ENCODE measurements at places on chromosomes 2 and 18.

DNA sequence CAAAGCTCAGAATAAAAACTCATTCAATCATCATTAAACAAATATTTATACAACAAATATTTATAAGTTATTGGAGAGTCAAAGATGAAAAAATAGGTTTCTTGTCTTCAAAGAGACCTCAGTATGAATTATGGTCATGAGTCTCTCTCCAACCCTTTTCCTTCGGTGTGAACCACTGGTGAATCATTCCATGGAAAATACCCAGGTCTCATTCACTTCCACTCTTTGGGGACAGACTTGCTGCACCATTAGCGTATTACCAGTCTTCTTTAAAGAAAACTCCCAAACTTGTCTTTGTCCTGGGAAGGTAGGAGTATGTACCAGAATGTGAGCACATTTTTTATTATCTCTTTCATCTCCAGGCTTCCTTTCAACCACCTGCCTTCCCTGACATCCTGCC lies 257.4 kb upstream of the RBMS1 start:
- DNase-seq = no peak

DNA sequence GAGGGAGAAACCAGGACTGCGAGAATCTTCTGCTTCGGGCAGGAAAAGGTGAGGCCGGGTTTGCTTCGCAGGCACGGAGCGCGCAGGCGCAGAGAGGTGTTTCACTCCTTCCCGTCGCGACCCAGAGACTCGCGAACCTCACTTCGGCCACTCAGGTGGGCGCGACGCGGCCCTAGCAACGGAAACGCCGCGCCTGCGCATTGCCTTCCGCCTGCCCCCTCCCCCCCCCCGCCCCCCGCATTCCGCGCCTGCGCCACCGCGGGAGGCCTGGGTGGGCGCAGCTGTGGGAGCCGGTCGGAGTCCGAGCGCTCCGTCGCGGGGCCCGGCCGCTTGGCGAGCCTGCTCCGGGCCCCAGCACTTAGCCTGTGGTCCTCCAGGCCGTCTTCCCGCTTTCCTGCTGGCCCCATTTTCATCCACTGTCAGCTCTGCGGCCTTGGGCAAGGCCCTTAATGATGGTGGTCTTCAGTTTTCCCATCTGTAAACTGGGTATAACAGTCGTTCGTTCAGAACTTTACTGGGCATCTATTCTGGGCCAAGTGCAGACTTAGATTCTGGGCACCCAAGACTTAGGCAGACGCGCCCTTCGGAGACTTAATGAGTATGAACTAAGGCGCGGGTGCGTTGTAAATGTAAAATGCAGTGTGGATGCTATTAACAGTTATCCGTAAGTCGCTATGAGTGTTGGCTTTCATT lies 62.1 kb upstream of the ACKR3 start:
- DNase-seq = no peak

- no peak for DNase-seq
These were observed 50.0 kb upstream of the HPCAL1 start for GRCh38 chr2:10252661-10253060.

DNA sequence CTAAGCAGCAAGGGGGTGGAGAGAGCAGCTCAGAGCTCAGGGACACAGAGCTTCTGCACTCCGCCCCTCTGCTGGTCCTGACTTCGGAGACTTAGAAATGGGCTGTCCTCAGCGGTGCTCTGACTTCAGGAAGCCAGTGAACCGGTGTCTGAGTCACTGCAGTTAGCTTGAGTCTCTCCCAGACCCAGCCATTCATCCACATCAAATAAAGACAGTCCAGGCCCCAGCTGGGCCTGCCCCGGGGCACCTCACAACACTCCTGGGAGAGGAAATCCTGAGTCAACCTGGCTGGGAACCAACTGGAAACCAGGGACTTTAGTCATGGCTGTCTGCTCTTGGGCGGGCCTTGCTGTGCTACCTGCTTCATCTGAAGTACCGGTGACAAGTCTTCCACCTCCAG lies 5.4 kb upstream of the ITGB6 start:
- no peak for DNase-seq

- DNase-seq = no peak
These were observed 101.5 kb downstream of the CPS1 start for GRCh38 chr2:210657874-210658273.

- no peak for DNase-seq
These were observed 316.6 kb downstream of the FIGN start for GRCh38 chr2:163419000-163419830.

DNA sequence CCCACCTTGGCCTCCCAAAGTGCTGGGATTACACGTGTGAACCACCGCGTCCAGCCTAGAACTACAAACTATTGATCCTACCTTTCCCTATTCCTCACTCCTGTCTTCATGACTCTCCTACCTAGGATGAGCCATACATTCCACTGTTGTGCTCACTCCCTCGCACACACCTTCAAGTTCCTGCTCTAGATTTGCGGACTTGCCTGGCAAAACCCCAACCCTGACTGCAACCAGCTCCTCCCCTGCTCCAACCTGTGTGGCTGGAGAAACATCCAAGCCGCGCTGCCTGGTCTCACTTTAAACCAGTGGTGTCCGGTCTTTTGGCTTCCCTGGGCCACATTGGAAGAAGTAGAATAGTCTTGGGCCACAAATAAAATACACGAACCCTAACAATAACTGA lies 5.0 kb upstream of the DNPEP start:
- no peak for DNase-seq

DNA sequence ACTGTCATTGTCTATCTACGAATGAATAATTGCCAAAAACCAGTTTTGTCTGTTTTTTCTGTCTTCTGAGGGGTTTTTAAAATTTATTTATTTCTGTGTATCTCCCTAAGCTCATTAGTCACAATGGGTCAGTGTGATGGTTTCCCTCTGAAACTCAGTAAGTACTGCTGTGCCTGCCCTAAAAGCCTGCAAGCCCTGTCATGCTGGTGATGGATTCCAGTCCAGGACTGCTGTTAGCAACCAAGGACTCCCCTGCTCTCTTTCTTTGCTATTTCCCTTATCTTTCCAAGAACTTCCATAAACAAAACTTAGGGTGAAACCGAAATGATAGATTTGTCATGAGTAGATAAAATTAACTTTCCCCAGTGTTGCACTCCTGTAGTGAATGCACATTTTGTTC lies 11.8 kb upstream of the DSG2 start:
- no peak for DNase-seq

DNA sequence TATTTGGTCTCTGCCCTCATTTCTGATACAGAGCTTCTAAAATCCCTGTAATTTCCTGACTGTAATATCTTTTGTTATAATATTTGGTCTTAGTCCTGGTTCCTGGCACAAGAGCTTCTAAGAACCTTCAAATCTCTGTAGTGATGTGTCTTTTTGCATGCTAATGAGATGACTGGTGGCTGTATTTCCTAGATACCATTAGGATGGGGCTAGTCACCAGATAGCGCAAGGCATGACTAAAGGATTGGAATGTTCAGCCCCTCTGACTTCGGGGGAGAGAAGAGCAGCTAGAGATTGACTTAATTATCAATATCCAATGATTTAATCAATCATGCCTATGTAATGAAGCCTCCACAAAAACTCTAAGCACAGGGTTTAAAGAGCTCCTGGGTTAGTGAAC lies 620.8 kb upstream of the ACVR2A start:
- DNase-seq = no peak

DNA sequence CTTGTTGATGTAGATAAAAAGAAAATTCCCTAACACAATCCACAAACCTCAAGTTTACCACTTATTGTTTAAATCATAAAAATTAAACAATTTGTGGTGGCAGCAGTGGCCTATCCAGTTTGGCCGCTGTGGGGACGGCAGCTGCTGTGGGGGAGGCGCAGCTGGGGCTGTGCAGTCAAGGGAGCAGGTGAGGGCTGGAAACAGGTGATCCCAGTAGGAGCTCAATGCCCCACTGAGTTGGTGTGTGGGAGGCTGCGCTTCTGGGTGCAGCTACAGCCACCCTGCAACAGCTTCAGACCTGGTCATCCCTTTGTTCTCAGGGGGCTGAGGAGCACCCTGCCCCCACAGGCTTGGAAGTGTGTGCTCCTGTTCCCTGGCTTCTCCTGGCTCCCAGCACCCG lies 266.0 kb upstream of the FSIP2 start:
- no peak for DNase-seq

- peak; percentile 97 for DNase-seq
These were observed 56.5 kb upstream of the CREB1 start for GRCh38 chr2:207473049-207473930.

DNA sequence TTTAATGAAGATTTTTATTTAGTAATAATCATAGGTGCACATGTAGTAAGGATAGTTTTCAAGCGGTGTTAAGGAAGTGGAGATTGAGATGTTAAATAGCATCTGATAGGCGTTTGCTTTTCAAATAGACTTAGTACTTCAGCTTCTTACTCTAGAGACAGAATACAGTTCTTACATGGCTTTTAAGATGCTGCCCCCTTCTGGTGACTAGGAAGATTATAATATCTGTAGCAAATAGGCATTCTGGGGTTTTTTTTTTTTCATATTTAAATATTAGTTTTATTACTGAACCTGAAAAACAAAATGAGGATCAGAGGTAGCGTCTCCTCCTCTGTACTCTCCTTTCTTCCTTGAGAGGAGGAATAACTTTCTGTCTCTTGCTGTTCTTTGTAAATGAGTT lies 100.2 kb downstream of the AGAP1 start:
- DNase-seq = peak; percentile 94

- DNase-seq = no peak
These were observed 1038.3 kb downstream of the DPP10 start for GRCh38 chr2:115480741-115481140.

DNA sequence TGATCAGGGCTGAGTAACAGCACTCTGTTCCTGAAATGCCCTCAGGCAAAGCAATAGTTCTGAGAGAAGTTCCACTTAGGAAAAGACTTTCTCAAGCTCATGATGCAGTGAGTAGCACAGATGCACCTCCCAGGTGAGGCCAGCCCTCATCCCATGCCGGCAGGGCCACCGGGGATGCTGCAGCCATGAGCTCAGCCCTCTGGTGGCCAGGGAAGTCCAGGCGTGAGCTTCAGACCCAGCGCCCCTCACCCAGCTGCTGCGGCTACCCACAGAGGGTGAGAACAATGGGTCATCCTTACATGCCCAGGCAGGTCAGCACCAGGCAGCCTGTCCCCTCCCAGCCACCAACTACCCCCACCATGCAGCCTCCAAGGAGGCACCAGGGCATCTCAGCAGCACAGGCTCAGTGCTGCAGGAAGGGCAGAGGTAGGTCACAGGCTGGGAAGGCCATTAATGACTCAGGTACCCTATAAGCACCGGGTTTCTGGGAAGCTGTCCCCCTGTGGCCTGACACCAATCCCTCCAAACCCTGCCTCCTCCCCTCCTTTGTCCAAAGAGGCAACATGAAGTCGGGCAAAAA lies 50.6 kb downstream of the TTC32 start:
- DNase-seq = no peak

DNA sequence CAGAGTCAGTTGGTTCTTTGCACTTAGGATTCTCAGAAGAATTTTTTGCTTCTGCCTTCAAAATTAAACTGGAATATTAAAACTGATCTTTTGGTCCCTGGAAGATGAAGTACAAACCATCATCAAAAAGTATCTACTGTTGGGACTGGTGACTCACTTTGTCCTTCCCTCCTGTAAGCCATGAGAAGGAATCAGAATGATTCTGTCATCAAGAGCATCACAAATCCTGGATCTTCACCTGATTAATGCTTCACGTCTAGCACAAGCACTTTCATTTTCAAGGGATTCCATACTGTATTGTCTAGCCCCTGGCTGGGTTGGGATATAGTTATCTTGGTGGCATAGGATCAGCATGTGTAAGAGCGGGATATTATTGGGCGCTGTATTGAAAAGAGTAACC lies 69.3 kb upstream of the CYP1B1 start:
- DNase-seq = no peak

GRCh38 chr2:197207106-197207505 lies 103.5 kb downstream of the ANKRD44 start:
- no peak for DNase-seq

DNA sequence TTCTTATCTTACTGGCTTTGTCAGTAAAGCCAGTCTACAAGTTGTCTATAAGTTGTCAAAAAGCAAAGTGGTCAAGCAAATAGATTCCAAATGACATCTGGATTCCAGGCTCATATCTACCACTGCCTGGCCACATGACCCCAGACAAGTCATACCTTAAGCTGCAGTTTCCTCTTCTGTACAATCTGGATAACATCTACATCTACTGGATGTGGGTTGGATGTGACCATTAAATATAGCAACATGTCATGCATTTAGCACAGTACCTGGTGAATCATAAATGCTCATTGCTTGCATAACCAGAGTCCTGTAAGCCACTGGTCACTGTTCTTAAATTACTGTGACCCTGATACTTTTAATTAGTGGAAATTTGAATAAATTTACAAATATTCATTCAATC lies 16.8 kb downstream of the COBLL1 start:
- DNase-seq = no peak

DNA sequence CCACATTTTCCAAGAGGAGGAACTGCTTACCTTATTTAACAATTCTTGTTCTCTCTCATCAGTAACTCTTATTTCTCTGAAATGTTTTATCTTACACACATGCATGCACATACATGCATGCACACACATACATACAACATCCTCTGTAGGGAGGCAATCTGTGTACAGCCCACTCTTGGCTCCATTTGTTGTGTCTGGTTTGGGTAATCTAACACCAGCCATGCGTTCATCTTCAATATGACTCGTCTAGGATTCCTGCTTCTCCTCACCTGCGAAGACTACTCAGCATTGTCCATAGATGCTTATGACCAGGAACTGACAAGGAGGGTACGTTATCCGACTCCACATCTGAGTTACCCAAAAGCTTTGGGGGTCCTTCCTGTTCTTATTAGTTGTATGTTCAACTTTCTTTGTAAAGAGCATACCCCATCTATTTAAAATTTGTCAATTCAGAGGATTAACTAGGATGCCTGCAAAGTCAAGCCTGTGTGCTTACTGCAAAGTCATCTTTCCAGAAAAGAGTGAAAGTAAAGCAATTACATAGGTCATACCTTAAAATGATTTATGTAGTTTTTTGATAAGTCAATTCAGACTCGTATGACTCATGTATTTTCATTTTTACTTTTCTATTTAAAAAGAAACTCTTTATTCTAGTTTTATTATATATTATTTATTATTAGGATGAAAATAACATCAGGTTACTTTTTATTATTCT lies 18.2 kb downstream of the LYPD6B start:
- no peak for DNase-seq

DNA sequence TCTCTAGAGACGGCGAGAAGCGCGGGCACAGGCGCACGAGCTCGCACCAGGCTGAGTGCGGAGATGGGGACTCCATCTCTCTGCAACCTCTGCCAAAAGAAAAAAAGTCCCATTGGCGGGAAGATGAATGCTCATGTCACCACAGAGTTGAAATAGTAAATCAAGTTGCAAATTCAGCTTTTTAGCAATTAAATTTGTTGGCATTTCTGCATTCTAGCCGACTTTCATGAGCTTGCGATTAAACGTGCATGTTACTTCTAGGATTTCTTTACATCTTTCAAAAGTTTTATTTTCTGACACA lies 588 bp downstream of the CHAC2 start:
- peak; percentile 17 for DNase-seq

DNA sequence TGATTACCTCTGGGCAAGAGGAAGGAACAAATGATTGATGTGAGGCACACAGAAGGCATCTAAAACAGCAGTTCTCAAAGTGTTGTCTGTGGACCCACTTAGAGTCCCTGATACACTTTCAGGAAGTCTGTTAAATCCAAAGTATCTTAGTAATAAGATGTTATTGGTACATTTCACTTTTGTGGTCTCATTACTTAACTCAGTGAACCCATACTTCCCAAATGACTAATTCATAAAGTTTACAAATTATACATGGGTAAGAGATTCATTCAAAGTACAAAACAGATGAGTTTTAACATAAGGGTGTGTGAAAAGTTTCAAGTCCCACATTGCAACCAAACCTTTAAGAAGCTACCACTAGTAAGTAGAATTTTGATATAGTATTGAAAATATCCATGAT lies 440.5 kb downstream of the NUP35 start:
- DNase-seq = no peak
